ENCODE measurements at places on chromosomes 11 and 22.

DNA sequence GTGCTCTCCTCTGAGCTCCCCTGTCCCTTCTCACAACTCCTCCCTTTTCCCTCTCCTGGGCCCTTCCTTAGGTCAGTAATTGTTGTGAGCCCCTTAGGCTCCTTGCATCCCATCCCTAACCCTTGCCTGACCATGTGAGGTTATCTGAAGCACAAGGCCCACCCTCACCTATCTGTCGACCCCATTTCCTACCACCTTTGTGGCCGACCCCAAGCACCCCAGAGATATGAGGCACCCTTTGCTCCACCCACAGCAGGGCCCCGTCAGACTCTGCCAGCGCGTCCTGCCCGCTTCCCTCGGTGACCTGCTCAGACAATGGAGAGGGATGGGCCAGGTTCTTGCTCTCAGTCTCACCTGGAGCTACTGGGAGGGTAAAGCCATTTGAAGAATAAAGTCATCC lies 1.3 kb downstream of the GNG3 start:
- DNase-seq: no peak

DNA sequence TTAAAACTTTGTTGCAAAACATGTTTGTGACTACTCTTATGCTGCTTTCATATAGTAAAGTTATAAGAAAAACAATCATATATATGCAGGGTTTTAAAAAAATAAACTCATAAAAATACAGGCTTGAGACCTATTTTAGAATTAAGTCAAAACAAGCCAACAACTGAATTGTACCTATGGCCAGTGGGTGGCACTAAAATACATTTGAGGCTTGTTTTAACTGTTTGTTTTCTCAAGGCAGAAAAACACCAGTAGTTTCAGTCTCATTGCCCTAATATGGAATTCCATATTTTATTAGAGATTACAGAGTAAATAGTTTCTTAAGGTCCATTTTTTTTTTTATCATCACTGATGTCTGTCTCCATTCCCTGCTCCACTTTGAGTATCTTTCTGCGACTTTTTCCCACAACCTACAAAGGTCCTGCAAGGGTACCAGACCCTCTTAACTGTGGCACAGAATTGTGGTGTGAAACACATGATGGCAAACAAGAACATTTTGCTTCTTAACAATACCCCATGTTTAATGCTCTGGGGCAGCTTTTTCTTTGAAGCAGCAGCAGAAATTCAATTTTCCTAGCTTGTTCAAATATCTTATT lies 8.5 kb upstream of the CCDC89 start:
- DNase-seq: no peak

GRCh38 chr22:35218079-35218478 lies 39.2 kb upstream of the HMGXB4 start:
- no peak for DNase-seq

- peak; percentile 61 for DNase-seq
Observed at GRCh38 chr11:67289226-67289650, at the start of gene ANKRD13D. ANKRD13D (plus strand) TSS chr11:67289303; CDS start chr11:67289461, 158 bp downstream.

- DNase-seq: no peak
Observed at GRCh38 chr11:64299847-64300648, at the start of gene CATSPERZ. CATSPERZ (plus strand) TSS chr11:64300358; CDS start chr11:64300411, 53 bp downstream.

DNA sequence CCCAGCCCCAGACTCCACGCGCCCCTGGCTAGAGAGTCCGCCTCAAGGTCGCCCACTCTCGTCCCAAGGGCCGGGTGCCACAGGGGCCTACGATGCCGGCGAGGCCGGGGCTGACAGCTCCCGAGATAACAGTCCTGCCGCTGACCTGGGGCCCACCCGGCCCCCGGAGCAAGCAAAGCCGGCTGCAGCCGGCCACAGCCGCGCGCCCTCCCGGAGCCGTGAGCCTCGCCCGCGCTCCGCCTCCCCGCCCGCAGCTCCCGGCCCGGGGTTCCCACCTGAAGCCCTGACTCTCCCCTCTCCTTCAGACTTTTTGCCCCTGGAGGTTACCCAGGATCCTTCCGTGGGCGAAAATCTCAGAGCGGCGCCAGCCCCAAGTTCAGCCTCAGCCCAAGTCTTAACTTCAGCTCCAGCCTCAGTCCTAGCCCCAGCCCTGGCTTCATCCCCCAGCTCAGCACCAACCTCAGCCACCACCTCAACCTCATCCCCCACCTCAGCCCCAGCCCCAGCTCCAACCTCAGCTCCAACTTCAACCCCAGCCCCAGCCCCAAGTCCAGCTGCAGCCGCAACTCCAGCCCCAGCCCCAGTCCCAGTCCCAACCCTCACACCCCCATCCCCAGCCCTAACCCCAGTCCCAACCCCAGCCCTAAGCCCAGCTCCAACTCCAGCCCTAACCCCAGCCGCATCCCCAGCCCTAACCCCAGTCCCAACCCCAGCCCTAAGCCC lies 1.7 kb downstream of the KLHDC7B start:
- DNase-seq: no peak

DNA sequence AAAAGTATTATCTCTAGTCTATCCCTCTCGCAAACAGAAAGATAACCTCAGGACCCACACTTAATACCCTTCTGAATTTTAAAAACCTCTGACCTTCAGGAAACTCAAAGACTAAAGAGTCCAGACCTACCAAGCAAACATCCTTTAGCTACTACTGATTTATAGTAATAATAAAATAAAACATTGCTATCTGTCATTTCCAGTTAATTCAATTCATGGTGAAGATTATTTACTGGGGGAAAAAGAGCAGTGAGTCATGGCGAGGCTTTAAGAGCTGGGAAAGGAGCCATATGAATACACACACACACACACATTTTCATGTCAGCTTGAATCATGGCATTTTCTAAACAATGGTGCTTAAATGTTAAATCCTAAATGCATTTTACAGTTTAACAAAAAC lies 87.1 kb downstream of the FAM76B start:
- DNase-seq: no peak

DNA sequence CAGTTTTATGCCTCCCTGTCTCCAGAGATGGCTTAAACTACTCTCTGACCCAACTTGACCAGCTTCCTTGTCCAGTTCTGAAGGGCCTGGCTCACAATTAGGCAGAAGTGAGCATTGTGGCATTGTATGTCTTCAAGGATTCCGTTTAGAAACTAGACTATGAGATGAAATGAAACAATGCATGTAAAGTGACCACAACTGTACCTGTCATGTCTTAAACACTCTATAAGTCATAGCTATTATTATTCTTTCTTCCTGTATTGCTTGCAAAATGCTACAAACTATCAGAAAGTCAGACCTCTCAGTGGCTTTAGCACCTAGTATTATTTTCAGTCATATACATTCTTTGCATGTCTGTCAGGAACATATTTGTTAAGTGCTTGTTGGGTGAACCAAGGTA lies 127.9 kb upstream of the MTMR2 start:
- no peak for DNase-seq

DNA sequence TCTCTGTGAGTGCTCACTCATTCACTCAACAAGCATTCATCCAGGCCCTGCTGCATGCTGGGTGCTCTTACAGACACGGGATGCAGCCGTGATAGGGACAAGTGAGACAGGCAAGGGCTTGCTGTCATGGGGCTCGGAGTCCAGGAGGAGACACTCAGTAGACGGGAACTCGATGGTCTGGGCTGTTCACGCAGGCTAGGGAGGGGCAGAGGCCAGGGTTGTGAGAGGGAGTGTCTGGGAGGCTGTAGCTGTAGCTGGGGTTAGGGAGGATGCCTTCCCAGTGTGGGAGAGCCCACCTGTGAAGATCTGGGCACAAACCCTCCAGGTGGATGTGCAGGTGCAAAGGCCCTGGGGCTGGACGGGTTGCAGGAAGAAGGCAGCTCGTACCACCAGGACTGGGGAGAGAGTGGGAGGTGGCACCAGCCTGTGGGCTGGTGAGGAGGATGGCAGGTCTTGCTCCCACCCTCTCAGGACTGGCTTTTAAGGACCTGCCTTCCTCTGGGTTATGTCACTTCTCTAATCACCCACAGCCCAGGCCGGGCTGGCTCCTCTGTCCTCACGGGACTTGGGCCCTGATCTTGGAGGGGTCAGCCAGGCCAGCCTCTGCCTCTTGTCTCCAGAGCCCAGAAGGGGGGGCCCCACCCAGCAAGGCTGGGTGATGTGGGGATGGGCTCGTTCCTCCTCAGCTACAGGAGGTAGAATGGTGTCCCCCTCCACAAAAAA lies 24.1 kb downstream of the FGF4 start:
- DNase-seq: no peak

GRCh38 chr11:35049859-35050531 lies 89.0 kb upstream of the CD44 start:
- no peak for DNase-seq

GRCh38 chr11:109236696-109237095 lies 185.3 kb upstream of the C11orf87 start:
- DNase-seq: no peak

DNA sequence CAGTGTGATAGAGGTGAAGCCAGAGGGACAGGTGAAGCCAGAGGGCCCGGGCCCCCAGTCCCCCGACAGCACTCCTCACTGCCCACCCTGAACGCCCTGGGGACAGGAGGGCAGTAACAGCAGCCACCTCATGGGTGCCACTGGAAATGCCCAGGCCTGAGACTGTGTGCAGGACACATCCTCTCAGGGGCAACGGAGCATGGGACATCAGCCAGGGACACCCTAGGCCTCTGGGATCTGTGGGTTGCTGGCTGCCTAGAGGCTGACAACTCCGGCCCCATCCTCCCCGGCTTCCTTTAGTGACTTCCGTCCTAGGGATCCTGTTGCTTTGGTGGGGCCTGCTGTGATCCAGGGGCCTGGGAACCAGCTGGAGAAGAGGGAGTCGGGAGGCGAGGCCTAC lies 17.4 kb upstream of the BAIAP2L2 start:
- no peak for DNase-seq

DNA sequence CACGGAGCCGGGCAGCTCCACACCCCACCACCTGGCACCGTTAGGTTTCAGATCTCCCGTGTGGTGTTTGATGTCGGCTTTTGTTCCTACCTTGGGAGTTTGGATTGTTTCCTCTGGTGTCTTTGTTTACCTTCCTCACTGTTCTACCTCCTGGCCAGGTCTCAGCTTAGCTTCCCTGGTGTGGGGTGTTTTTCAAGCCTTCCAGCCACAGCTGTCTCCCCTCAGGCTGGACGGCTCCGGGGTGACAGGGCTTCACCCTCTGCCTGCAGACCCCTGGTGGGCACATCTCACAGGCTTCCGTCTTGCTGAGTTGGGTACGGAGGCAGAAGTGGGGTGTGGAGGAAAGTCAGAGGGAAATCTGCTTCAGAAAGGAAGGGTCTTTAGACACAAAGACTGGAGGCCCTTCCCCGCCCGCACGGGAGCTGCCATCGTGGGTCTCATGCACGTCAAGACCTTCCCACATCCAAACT lies 59.6 kb upstream of the EMID1 start:
- DNase-seq: no peak

GRCh38 chr11:103744496-103745153 lies 291.8 kb upstream of the DDI1 start:
- DNase-seq: no peak

DNA sequence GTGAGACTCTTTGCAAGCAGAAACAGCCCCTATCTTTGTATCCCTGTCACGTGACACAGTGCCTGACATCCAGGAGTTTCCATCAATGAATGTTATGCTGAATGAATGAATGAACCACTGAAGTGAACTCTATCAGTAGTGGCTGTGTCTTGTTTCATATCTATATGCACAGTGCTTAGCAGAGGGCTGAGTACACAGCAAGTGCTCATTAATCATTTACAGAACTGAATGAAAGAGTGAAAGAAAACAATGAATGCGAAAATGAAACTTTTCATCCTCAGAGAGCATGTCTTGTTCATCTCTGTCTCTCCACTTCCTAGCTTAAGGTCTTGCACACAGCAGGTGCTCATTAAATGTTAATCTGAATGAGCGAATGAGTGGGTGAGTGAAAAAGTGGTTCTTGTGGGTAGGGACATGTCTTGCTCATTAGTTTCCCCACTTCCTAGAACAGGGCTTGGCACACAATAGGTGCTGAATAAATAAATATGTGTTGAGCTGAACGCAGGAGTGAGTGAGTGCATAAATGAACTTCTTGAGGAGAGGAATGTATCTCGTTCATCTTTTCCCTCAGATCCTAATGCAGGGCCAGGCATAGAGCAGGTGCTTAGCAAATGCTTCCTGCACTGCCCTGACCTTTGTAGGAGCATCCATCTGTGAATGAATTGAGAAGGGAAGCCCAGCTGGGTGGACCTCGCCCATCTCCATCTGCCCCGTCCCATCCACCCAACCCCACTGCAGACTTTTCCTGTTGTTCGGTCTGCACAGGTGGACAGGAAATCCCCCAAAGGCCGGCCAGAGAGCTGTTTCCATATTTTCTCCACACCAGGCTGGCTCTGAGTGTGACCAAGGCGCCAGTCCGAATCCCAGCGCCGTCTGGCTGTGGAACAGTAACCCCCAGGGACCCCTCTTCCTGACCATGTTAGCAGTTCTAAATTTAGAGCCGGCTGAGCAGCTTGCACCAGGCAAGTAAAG lies 113.4 kb upstream of the CRYBB3 start:
- no peak for DNase-seq

- DNase-seq: no peak
Observed at GRCh38 chr22:46560696-46561295, 23.4 kb upstream of the CELSR1 start.
